ENCODE measurements at places on chromosomes 16 and 17.

GRCh38 chr16:18783430-18784341 lies 6.4 kb downstream of the RPS15A start:
- no peak for DNase-seq

DNA sequence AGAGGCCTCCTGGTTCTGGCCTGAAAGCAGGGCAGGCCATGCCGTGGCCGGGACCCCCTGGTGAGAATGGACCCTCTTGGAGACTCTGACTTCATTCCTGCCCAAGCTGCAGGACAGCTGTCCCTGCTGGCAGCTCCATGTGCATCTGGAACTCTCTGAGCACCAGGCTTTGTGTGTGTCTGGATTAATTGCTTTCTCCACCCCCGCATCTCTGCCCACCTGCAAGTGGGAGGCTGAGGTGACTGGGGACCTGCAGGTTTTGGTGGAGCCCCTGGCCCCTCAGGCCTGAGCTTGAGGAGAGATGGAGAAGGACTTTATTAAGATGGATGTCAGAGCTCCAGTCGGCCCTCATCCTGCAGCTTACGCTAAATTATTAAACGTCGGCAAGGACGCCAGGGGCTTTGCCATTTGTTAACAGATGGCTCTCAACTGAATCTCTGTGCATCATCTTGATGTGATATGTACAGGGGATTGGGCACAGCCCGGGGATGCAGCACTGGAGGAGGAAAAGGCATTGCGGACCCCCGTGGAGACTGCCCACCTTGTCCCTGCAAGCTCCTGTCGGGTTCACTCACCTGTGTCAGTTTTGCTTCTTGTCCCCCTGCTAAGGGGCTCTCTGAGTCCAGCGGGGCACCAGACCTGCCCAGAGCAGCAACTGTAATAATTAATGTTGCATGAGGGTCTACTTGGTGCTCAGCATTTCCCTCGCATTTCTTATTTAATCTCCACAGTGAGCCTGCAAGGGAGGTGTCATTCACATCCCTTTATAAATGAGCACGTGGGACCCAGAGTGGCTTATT lies 154.1 kb upstream of the RPL38 start:
- no peak for DNase-seq

GRCh38 chr16:64773184-64773583 lies 348.7 kb downstream of the CDH11 start:
- DNase-seq, result no peak

GRCh38 chr16:27199736-27200135 lies 3.6 kb upstream of the KDM8 start:
- peak; percentile 66 for DNase-seq

GRCh38 chr16:29745121-29745852 lies 503 bp downstream of the C16orf54 start:
- peak; percentile 75 for DNase-seq

- no peak for DNase-seq
Observed at GRCh38 chr16:84237994-84238750, 1.6 kb downstream of the KCNG4 start.

DNA sequence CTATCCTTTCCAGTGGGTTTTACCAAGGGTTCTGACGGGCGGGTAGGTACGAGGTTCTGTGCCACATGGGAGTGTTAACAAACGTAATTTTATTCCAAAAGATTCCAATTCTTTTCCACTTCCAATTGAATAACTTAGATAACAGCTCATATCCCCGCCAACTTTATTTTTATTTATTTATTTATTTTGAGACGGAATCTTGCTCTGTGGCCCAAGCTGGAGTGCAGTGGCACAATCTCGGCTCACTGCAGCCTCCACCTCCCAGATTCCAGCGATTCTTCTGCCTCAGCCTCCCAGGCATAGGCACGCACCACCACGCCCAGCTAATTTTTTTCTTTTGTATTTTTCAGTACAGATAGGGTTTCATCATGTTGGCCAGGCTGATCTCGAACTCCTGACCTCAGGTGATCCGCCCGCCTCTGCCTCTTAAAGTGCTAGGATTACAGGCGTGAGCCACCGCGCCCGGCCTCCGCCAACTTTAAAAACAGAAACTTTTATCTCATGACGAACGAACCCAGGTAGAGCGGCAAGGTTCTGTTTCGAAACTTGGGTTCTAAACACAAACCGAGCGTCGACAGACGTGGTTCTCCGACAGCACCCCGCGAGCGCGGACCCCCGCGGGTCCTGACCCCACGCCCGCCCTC lies 613 bp downstream of the ECI1 start:
- peak; percentile 61 for DNase-seq

Measured in CD4-positive, alpha-beta T cell treated with Interleukin-17A for 1 hour (primary cell).